CD4-positive, alpha-beta T cell treated with Interleukin-10 for 1 hour (primary cell): ENCODE measurements at places on chromosomes 5 and 9.

DNA sequence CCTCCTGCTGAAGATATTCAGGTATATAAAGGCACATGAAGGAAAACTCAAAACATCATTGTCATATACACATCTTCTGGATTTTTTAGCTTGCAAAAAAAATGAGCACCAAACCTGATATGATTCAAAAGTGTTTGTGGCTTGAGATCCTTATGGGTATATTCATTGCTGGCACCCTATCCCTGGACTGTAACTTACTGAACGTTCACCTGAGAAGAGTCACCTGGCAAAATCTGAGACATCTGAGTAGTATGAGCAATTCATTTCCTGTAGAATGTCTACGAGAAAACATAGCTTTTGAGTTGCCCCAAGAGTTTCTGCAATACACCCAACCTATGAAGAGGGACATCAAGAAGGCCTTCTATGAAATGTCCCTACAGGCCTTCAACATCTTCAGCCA is at the start of gene IFNK:
Gene IFNK (plus strand): TSS at position 55 of the 400 bp plus-strand sequence. CDS start 47 bp downstream, at position 102.
- no peak for DNase-seq

DNA sequence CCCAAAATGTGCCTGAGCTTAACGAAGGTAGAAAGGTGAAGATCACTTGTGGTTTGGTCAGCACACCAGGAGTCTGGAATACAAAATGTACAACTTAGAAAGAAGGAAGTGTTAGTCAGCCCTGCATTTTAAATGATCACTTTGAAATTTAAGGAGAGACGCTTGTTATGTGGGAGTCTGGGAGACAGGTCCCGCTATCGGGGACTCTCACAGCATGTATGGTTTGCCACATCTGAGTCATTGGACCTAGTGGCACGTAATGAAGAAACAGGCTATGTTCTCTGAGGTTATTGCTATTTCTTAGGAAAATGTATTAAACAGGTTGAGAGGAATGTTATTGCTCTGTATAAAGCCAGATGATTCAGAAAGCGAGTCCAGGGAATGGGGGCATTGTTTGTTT is 2362.5 kb upstream of the WWC1 start:
- DNase-seq: no peak

GRCh38 chr5:134561871-134562296 is 36.4 kb downstream of the JADE2 start:
- DNase-seq: no peak

DNA sequence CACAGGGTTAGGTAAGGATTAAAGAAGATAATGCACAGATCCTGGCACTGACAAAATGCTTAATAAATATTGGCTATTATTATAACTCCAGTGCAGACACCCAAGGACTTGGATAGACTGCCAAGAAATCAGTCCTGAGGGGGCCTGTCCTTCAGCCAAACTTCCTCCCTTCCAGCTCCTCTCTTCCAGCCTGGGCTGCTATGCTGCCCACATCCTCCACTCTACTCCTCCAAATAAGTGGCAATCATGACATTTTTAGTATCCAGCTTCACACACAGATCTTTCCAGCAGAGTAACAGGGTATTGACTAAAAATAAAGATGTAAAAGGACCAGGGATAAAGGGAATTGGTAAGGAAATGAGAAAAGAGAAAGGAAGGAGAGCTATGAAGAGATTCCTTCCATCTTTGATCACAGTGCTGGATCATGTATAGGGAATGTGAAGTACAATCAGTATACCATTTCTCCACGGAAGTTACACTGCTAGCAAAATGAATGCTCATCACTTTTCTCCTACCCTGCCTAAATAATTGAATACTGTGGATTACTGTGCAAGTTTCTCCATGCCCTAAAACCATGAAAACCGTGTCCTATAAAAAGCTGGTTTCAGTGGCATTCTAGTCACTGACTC is 136.0 kb upstream of the OSMR start:
- no peak for DNase-seq

GRCh38 chr9:128552744-128553440 is 505 bp downstream of the SPTAN1 start:
- DNase-seq: peak; percentile 53

GRCh38 chr9:88494983-88495721 is 39.8 kb upstream of the NXNL2 start:
- DNase-seq: no peak

GRCh38 chr5:39992617-39993202 is 567.9 kb upstream of the DAB2 start:
- DNase-seq: no peak
